ENCODE measurements at places on chromosomes 11 and 22.

- DNase-seq: no peak
These were observed 153.9 kb upstream of the MPPED2 start for GRCh38 chr11:30740091-30740490.

DNA sequence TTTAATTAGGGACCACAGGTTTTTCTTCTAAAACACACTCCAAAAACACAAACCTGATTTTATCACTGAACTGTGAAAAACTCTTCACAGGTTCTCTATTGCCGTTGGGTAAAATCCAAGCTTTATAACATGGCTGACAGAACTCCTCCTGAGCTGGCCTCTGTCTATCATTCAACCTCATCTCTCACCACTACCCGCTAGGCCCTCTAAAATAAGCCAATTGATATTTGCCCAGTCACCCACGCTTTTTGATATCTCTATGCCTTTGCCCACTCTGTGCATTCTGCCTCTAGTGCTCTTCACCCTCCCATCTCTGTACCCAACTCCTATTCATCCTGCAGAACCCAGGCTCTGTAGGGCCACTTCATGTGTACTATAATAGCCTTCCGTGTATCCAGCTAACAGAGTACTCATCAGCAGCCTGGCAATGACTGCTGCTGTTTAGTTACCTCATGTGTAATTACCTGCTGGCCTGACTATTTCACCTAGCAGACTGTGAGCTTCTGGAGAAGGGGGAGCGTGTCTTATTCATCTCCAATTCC lies 1.1 kb upstream of the CNGA4 start:
- DNase-seq: no peak

- no peak for DNase-seq
These were observed 14.7 kb downstream of the TTLL12 start for GRCh38 chr22:43172191-43172590.

GRCh38 chr11:5591613-5592012 lies 4.8 kb upstream of the TRIM6 start:
- no peak for DNase-seq

GRCh38 chr11:124954590-124954955 lies 571 bp downstream of the CCDC15 start:
- DNase-seq: no peak

DNA sequence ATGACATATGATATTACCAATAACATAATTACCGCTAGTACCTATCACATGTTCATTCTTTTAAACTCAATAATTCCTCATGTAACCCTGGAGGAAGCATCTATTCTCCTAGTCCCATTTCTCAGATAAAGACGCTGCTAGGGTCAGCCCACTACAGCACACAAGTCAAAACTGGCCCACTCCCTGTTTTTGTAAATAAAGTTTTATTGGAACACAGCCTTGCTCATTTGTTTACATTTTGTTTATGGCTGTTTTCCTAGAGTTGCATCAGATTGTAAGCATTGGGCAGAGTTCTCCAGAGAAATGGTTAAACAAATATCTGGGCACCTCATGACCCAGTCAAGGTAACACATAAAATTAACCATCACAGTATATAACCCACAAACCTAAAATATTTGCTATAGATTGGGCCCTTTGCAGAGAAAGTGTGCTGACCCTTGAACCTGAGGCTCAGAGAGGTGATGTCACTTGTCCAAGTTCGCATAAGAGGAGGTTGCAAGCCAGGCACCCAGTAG lies 36.8 kb downstream of the MN1 start:
- DNase-seq: no peak

- no peak for DNase-seq
These were observed 32.0 kb downstream of the NEFH start for GRCh38 chr22:29512031-29512430.
